Hematopoietic multipotent progenitor cell treated with erythropoietin and hydrocortisone succinate and interleukin-3 and kit ligand, for 4 days (in vitro differentiated cells): ENCODE measurements at places on chromosomes 6 and 20.

- no peak for DNase-seq
These were observed 716 bp upstream of the HLA-DQB2 start for GRCh38 chr6:32764048-32764447.

- no peak for DNase-seq
These were observed 7.2 kb upstream of the SDC4 start for GRCh38 chr20:45355209-45356084.

DNA sequence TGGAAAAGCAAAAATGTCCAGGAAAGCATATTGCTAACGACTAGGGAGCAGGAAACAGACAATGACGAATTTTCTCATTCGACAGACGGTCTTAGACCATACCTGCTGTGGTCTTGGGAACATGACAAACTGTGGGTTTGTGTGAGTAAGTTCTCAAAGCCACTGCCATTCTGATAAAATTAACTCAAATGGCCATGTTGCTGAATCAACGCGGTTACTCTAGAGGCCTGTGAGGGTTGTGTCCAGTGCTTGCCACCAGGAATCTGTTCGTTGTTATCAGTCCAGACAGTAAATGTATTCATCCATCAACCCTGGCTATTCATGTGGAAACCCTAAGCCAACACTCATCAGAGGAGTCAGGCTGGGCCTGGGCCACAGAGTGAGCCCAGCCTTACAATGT is 124.3 kb downstream of the MYLK4 start:
- no peak for DNase-seq

GRCh38 chr20:37337208-37337991 is 8.5 kb upstream of the SRC start:
- DNase-seq = no peak

DNA sequence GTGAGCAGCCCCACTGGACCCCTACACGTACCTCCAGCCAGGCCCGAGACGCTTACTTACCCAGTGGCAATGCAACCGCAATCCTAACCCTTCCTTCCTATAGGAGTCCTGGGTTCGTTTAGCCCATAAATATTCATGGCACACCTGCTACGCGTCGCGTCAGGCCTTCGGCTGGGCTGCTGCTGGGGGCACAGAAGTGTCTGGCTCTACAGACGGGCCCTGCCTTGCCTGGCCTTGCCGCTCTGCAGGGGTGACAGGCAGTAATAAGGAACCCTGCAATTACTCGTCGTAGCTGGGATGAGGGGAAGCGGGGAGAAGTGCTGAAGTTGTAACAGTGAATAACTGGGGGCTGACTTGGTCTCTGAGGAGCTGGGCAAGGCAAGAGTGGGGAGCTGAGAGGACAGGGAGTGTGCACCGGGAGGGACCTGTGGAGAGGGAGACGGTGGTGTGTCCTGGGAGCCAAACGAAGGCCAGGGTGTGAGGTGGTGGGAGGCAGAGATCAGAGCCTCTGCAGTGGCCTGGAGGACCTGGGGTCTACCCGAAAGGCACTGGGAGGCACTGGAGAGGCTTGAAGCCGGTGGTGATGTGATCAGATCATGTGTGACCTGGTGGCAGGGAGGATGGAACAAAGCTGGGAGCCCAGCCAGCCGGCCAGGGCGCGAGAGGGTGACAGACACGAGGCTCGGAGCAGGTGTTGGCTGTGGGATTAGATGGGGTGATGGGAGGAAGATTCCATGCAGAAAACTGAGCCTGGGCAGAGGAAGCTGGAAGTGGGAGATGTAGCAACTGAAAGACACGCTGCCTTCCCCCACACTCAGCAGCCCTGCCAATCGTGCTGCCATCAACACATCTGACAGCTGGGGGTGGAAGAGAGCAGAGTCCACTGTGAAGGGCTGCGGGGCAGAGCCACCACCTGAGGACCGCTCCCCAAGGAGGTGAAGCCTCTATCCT is 36.4 kb downstream of the PSMG4 start:
- DNase-seq = no peak

DNA sequence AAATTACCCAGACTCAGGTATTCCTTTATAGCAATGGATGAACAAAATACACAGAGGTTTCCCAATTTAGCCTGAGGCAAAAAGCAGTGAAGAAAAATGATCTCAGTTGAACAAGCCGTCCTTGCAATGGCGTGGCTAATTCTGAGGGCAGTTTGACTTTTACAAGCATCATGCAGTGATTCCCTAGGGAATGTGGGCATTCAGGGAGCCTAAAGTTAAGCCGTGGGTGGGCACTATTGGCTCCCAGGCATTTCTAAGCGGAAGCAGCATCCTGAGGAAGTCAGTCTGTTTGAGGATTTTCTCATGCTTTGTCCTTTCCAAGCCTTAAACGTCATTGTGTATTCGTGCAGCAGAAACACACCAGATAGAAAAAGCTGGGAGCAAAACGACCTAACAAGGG is 133.9 kb downstream of the MYLK4 start:
- DNase-seq = no peak

- DNase-seq = no peak
These were observed 498.8 kb upstream of the POU3F2 start for GRCh38 chr6:98335594-98335993.

- no peak for DNase-seq
These were observed 114.1 kb downstream of the GJA10 start for GRCh38 chr6:90008189-90008907.

- DNase-seq = no peak
These were observed 191.8 kb downstream of the SYNDIG1 start for GRCh38 chr20:24661255-24661654.

GRCh38 chr20:22339091-22339881 is 245.1 kb downstream of the FOXA2 start:
- DNase-seq = peak; percentile 84

DNA sequence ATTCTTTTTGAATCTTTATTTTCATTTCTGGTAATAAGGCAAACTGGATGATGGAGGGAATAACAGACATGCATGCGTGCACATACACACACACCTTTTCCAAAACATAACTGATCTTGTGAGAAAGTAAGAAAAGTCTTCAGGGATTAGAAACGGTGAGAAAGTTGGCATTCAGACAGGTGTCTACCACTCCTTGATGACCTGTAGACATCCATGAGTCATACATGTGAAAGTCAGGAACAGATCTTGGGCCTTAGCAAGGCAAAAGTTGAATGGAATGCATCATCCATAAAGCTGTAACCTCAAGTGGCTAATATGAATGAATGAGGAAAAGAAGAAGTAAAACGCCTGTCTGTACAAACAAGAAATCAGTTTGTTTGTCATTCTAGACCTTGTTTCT is 97.3 kb downstream of the GRIK2 start:
- DNase-seq = no peak

GRCh38 chr6:121157906-121158305 is 176.4 kb downstream of the TBC1D32 start:
- DNase-seq = no peak

DNA sequence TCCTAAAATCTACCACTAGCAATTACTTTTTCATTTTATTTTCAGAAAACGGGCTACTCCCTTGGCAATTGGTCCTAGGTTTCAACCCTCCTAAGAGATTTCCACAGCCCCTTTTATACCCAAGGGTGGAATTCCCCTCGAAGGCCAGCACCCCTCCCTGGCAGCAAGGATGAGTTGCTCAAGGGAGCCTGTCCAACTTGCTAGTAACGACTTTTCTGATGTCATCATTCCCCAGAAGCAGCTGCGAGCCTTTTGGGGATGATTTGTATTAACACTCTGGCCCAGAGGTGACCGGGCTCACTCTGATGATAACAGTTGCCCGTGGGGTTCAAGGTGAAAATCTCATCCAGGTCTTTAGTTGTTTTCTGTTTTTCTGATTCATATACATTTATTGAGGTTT is 30.7 kb upstream of the NAA20 start:
- DNase-seq = no peak

- DNase-seq = no peak
These were observed 85.3 kb downstream of the CDS2 start for GRCh38 chr20:5211803-5212714.
